Body of pancreas (tissue), 4 donors: ENCODE measurements at places on chromosomes 7 and 10. TPM values are rescaled to one million over a fixed set of nuclear protein-coding genes. Genes with fewer than 3 reads are reported as not detected.

GRCh38 chr7:47249361-47249760 is 332.6 kb downstream of the TNS3 start:
- H3K27me3 ChIP-seq, result no peaks in the 10 kb centered on the region
- no peak overlapping the region for H3K27ac ChIP-seq
- no peaks in the 10 kb centered on the region for H3K36me3 ChIP-seq
- H3K4me1 ChIP-seq, result peaks cover 11% of the 10 kb centered on the region
- no peak for DNase-seq

GRCh38 chr10:80659289-80659688 is 121.6 kb downstream of the SH2D4B start:
- no peaks in the 10 kb centered on the region for H3K27me3 ChIP-seq
- H3K36me3 ChIP-seq, result no peaks in the 10 kb centered on the region
- no peak overlapping the region for H3K27ac ChIP-seq
- DNase-seq, result no peak
- H3K4me1 ChIP-seq, result peaks cover 8% of the 10 kb centered on the region
- H3K4me3 ChIP-seq, result no peak overlapping the region

- no peaks in the 10 kb centered on the region for H3K4me1 ChIP-seq
- H3K27me3 ChIP-seq, result no peaks in the 10 kb centered on the region
- no peak for DNase-seq
- no peak overlapping the region for H3K27ac ChIP-seq
- no peaks in the 10 kb centered on the region for H3K36me3 ChIP-seq
- no peak overlapping the region for H3K4me3 ChIP-seq
Observed at GRCh38 chr7:93006480-93007095, 111.2 kb downstream of the SAMD9 start.

- H3K27ac ChIP-seq, result no peak overlapping the region
- no peak overlapping the region for H3K4me3 ChIP-seq
- H3K36me3 ChIP-seq, result no peaks in the 10 kb centered on the region
- no peaks in the 10 kb centered on the region for H3K27me3 ChIP-seq
Observed at GRCh38 chr7:114819616-114820362, 102.1 kb upstream of the MDFIC start.

GRCh38 chr7:126804604-126805003 is 448.1 kb downstream of the GRM8 start:
- no peak overlapping the region for H3K4me3 ChIP-seq
- DNase-seq, result no peak
- no peaks in the 10 kb centered on the region for H3K36me3 ChIP-seq
- no peaks in the 10 kb centered on the region for H3K4me1 ChIP-seq
- no peaks in the 10 kb centered on the region for H3K27me3 ChIP-seq

- H3K4me3 ChIP-seq, result no peak overlapping the region
- H3K36me3 ChIP-seq, result no peaks in the 10 kb centered on the region
- H3K27ac ChIP-seq, result no peak overlapping the region
- H3K4me1 ChIP-seq, result peaks cover 29% of the 10 kb centered on the region
- DNase-seq, result no peak
Observed at GRCh38 chr7:133293384-133294160, 40.7 kb downstream of the EXOC4 start.

Gene TFR2
- not detected for total RNA-seq

Gene NUDT13
- total RNA-seq, result 3.3 TPM

DNA sequence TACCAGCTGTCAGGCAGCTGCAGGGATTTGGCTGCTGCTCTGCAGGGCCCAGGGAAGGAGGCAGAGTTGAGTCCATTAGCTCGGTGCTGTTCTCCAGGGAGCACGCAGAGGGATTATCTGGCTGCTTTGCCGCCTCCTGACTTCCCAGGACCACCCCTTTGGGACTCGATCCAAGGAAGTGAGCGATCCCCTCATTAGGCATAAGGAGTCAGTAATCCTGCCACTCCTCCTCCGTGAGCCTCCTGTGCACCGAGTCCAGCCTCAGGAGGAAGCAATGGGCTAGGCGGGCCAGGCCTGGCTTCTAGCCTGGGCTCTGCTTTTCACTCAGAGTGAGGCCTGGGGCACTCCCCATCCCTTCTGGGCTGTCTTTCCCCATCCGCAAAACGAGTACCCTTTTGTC is 417.9 kb downstream of the RPS24 start:
- no peak overlapping the region for H3K4me3 ChIP-seq
- DNase-seq, result no peak
- no peaks in the 10 kb centered on the region for H3K36me3 ChIP-seq
- no peaks in the 10 kb centered on the region for H3K27me3 ChIP-seq
- H3K27ac ChIP-seq, result no peak overlapping the region

DNA sequence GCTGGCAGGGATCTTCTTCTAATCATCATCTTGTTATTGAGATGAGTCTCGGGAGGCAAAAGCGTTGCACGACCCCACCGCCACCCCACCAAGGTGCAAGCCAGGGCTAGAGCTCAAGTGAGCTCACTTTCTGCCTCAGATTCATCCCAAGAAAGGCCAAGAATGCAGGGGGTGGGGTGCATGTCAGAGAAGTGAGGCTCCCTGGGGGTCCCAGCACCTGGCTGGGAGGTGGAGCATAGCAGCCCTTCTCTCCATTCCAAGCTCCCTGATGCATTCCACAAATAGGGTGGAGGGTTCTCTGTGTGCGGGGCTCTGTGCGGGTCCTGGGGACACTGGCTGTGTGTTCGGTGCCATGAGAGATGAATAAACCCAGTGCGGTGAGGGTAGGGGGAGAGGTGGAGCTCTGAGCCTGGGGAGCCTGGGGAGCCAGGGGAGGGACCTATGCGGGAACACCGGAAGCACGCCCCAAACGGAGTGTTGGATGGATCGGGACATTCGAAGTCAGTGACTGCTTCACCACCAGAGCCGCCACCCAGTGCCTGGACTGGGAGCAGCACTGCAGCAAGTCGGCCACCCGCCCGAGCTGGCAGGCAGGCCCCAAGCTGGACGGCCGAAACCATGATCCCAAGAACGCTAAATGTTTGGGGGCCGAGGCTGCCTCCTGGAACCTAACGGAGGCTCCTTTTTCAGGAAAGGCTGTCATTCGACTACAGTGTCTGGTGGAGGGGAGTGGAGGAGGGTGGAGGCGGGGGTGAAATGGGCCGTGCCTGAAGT is 17.9 kb upstream of the HMX3 start:
- H3K36me3 ChIP-seq, result no peaks in the 10 kb centered on the region
- H3K27ac ChIP-seq, result no peak overlapping the region
- no peaks in the 10 kb centered on the region for H3K4me1 ChIP-seq

- H3K27ac ChIP-seq, result no peak overlapping the region
- no peak for DNase-seq
- H3K27me3 ChIP-seq, result no peaks in the 10 kb centered on the region
- H3K4me1 ChIP-seq, result no peaks in the 10 kb centered on the region
- no peak overlapping the region for H3K4me3 ChIP-seq
Observed at GRCh38 chr10:106771154-106771553, 393.4 kb downstream of the SORCS1 start.

GRCh38 chr10:22245567-22245966 is 27.8 kb upstream of the EBLN1 start:
- H3K27ac ChIP-seq, result no peak overlapping the region
- no peaks in the 10 kb centered on the region for H3K36me3 ChIP-seq
- no peak for DNase-seq
- no peaks in the 10 kb centered on the region for H3K4me1 ChIP-seq

DNA sequence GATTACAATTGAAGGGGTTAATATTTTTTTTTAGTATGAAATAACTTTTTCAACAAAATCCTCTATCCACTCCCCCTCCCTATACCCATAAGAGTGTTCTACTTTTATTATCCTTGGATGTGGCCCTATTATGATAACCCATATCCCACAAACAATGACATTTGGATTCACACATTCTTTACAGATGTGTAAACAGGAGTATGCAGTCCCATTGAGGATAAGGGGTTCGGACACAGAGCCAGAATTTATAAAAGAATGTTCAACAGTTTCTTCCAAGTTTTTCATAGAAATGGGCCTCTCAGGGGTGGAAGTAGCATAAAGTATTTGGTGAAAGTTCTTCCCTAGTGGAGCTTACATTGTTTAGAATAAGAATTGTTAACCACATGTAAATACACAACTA is 16.1 kb upstream of the PCLO start:
- H3K27ac ChIP-seq, result no peak overlapping the region
- no peak for DNase-seq
- H3K4me3 ChIP-seq, result no peak overlapping the region
- H3K36me3 ChIP-seq, result no peaks in the 10 kb centered on the region

GRCh38 chr10:113058523-113059370 is 108.7 kb downstream of the TCF7L2 start:
- no peak overlapping the region for H3K4me3 ChIP-seq
- no peaks in the 10 kb centered on the region for H3K27me3 ChIP-seq
- peaks cover 42% of the 10 kb centered on the region for H3K4me1 ChIP-seq
- H3K27ac ChIP-seq, result no peak overlapping the region

DNA sequence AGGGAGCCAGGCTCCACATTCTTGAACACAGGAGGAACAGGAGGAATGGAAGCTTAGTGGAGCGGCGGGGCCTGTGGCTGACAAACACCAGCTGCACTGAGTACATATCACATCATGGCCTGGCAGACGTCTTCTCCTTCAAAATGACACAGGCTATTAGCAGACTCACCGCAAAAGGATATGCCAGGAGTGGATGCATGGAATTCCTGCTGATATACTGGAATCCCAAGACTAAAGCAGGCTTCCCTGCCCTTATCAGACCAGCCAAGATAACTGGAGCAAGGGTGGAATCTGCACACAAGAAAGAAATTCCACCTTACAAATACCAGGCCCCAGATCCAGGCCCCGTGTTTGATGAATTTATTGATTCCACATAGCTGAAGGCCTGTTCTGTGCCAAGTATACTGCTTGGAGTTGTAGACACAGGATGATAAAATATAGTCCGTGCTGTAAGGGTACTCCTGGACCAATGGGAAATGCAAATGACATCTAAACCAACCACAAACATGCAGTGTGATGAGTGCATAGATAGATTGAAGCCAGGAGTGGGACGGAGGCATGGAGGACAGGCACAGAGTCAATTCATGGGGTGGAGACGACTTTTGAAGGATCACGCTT is 480.5 kb upstream of the ZMIZ1 start:
- peak; percentile 40 for DNase-seq
- no peak overlapping the region for H3K4me3 ChIP-seq
- no peak overlapping the region for H3K27ac ChIP-seq
- peaks cover 6% of the 10 kb centered on the region for H3K4me1 ChIP-seq
- no peaks in the 10 kb centered on the region for H3K36me3 ChIP-seq
- no peaks in the 10 kb centered on the region for H3K27me3 ChIP-seq

Gene MSMB
- not detected for total RNA-seq

- DNase-seq, result no peak
- no peak overlapping the region for H3K27ac ChIP-seq
- no peak overlapping the region for H3K4me3 ChIP-seq
- no peaks in the 10 kb centered on the region for H3K4me1 ChIP-seq
- H3K27me3 ChIP-seq, result no peaks in the 10 kb centered on the region
Observed at GRCh38 chr10:51214207-51215196, 140.2 kb downstream of the PRKG1 start.

DNA sequence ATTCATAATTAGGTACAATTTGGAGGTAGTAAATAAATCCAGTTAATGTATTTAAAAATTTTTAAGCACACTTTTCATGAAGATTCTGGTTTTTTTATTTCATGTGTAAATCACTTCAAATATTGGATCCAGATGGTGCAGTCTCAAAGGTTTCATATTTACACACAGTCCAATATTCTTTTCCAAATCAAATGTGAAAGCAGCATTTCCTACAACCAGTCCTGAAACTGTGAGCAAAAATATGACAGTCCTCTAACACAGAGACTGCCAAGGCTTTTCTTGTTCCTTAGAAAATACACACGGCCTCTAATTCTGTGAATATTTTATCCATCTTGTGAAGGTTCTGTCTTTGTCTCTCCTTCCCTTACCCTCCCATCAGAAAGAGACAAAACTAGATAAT is 645.9 kb downstream of the ARL4A start:
- no peak overlapping the region for H3K4me3 ChIP-seq
- no peaks in the 10 kb centered on the region for H3K4me1 ChIP-seq
- H3K27me3 ChIP-seq, result no peaks in the 10 kb centered on the region
- no peak overlapping the region for H3K27ac ChIP-seq

DNA sequence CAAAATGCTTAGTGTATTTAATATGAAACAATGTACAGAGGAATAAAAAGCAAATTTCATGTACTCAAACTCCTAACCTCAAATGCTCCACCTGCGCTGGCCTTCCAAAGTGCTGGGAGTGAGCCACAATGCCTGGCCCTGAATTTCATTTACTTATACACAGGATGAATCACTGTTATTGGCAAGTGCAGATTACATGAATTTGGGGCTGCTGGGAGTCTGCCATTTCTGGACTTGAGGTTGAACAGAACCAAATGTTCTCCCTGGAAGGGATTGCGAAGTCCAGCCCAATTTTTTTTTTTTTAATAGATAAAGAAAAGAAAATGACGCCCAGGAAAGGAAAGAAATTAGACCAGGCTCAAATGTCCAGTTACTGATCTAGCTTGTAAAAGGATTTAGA is 6.8 kb upstream of the CSTF2T start:
- H3K4me1 ChIP-seq, result peaks cover 12% of the 10 kb centered on the region
- no peak overlapping the region for H3K27ac ChIP-seq
- DNase-seq, result peak; percentile 89
- H3K36me3 ChIP-seq, result no peaks in the 10 kb centered on the region
- no peaks in the 10 kb centered on the region for H3K27me3 ChIP-seq
- H3K4me3 ChIP-seq, result no peak overlapping the region

DNA sequence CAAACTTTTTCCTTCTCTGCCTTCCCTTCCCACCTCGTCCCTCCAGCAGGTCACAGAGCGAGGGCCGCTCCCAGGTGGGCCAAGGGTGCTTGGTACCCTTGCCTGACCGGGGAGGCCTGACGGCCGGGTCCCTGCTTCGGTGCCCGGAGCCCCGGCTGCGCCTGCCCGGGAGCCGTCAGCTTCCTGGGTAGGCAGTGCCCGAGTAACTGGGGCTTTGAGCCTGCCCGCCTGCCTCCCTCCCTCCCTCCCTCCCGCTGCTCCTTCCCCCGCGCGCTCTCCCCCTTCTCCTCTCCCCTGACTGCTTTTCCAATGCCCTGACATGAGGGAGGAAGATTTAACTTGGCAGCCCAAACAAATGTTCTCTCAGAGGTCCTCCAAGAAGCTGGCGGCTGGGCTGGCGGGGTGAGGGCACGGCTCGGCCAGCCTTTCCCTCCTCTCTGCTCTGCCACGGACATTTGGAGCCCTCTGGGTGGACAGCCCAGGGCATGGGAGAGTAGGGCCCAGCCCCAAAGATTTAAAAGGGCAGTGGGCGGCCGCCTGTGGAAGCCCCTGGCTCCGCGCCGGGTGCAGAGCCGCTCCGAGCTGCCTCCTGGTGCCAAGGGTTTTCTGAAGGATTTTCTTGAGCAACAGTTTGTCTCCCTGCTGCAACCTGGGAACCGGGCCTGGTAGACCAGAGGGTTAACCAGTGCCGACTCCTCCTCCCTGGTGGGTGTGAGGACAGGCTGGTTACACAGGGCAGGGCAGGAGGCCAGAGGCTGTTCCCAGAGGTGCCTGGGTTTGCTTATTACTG is 2.0 kb downstream of the ZMIZ1 start:
- no peaks in the 10 kb centered on the region for H3K27me3 ChIP-seq
- no peaks in the 10 kb centered on the region for H3K36me3 ChIP-seq
- peak overlapping the region; percentile 96 for H3K27ac ChIP-seq
- DNase-seq, result peak; percentile 98
- H3K4me3 ChIP-seq, result peak overlapping the region; percentile 70

Gene BLNK
- total RNA-seq, result 55.4 TPM

- no peak overlapping the region for H3K27ac ChIP-seq
- no peak overlapping the region for H3K4me3 ChIP-seq
- no peak for DNase-seq
- peaks cover 31% of the 10 kb centered on the region for H3K36me3 ChIP-seq
Observed at GRCh38 chr10:99748823-99749451, 16.9 kb downstream of the CUTC start.
